ENCODE measurements at places on chromosomes 11 and 22.

GRCh38 chr22:27668828-27669797 is 132.4 kb downstream of the MN1 start:
- DNase-seq = peak; percentile 87

DNA sequence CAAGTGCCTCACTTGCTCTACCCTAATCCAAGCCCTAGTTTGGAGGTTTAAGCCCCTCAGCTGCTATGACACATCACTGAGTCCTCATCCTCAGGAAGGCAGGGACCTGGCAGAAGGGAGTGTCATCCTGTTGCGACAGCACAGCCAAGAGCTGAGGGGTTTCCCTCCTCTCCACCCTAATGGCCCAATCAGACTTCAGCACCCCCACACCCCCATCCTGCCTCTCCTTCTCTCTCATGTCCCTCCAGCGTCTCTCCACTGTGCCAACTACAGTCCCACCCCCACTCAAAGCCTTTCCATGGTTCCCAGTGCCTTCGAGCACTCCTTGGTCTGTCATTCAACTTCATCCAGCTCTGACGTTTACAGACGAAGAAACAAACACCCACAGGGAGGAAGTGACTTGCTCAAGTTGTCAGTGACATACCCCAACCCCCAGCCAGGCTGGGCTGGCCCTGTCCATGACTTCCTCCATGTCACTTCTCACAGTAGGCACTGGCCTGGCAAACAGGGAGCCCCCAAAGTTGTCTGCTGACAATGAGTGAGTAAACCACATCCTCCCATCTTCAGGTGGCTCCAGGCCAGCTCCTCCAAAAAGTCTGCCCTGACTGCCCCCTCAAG is 15.6 kb downstream of the ARAP1 start:
- peak; percentile 42 for DNase-seq

GRCh38 chr11:1276041-1276790 is 33.2 kb downstream of the TOLLIP start:
- peak; percentile 48 for DNase-seq

- no peak for DNase-seq
Measured at GRCh38 chr11:81135570-81135969, 1598.1 kb downstream of the FAM181B start.
